ENCODE measurements at places on chromosomes 12 and 14.

GRCh38 chr14:34872822-34873588 lies 2.2 kb downstream of the BAZ1A start:
- DNase-seq, result no peak

GRCh38 chr12:42932936-42933335 lies 343.4 kb upstream of the PRICKLE1 start:
- DNase-seq, result no peak

GRCh38 chr14:22383515-22384166 lies 205.4 kb downstream of the DAD1 start:
- DNase-seq, result no peak

- DNase-seq, result no peak
Observed at GRCh38 chr12:18224745-18225144, 36.6 kb upstream of the PIK3C2G start.

DNA sequence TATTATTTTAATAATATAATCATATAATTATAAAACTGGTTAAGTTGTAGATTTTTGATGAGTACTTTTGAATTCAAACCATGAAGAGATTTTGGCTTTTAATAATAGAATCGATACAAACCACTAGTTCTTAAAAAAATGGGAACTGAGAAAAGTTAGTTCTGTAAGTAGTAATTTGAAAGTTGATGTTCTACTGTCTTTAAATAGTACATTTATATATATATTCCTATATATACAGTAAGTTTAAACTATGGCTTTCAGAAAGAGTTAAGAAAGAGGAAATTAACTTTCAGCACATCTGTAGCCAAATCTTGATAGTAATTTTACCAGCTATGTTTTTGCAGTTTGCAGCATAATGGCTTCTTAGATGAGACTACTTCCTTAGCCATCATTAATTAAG lies 7.8 kb downstream of the LRRK2 start:
- no peak for DNase-seq

DNA sequence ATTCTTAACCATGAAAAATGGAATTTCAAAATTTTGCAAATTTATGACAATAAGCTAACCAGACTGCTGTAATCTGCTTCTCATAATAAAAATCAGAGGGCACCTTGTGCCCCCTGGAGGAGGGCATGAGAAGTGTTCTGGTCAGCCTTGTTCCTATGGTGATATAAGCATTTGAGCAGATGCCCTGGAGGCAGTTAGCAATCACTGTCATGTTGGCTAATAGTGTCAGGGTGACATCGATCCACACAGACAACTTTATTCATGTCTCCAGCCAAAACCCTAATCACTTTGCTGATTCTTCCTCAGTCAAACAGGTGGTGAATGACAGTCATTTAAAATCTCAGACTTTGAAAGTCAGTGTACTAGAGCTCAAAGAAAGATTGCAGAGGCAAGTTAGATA lies 943.0 kb downstream of the GALC start:
- DNase-seq, result no peak

DNA sequence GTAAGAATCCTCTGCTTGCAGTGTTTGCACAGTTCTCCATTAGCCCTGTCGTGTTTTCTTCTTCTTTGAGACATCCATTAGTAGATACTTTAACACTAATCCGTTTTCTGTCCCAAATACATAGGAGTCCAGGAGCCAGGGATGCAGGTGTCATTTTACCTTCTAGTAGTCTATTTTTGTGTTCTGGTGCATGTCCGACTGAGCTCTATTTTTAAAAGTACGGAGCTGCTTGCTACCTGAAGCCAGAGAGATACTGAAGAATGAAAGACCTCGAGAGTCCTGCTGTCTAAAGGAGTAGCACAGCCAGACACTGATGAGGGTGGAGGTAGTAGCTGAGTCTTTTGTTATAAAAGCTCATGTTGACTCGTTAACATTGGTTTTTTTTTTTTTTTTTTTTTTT lies 31.7 kb downstream of the PDE3A start:
- no peak for DNase-seq

- no peak for DNase-seq
Observed at GRCh38 chr14:59200195-59200594, 11.7 kb downstream of the DAAM1 start.

DNA sequence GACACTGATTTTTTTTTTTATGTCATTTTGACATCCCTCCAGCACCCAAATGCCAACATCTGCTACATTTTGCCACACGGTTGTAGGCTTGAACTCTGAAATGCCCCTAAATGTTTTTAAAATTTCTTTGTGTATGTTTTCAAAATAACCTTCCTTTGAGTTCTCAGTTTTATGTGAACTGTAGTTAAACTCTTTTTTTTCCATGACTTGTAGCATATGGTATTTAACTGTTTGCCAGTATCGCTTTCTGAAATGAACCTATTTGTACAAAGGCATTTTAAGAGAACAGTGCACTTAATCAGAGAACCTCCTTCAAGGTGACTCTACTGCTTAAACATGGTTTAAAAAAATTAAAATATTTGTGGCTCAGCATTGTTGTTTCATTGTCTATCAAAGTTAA lies 61.5 kb downstream of the PDE3A start:
- no peak for DNase-seq

DNA sequence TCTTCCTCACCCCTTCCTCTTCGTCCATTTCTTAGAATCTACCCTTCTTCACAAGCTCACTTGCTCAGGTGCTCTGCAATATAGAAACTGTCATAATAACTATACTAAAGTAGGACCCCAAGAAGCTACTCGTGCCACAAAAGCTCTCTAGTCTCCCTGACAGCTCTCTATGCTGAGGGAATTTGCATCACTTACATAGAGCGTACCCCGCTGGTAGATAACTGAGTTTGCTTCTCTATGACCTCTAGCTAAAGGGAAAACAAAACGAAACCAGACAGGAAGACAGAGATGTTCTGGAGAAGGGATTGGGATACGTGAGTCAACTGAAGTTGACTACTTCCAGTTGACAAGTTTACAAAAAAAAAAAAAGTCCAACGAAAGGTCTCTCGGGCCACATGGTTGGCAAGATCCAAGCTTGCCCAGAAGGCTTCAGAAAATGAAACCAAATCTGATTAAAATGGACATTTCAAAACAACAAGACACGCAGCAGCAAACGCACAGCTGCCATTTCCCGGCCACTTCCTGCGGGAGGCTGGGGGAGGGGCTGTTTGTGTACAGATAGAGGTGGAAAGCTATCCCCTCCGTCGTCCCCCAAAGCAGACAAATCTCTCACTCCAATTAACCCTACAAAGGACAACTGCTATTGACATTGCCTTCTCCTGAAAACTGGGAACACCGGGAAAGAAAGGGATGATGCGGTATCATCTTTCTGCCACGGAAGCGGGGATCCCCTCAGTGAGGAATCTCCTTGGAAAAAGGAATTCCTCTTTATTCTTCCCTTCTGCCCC lies 1.3 kb downstream of the BAZ2A start:
- peak; percentile 57 for DNase-seq

GRCh38 chr12:65891987-65892481 lies 67.8 kb downstream of the HMGA2 start:
- DNase-seq, result no peak

- no peak for DNase-seq
Observed at GRCh38 chr12:92740411-92740810, 37.6 kb downstream of the PLEKHG7 start.

DNA sequence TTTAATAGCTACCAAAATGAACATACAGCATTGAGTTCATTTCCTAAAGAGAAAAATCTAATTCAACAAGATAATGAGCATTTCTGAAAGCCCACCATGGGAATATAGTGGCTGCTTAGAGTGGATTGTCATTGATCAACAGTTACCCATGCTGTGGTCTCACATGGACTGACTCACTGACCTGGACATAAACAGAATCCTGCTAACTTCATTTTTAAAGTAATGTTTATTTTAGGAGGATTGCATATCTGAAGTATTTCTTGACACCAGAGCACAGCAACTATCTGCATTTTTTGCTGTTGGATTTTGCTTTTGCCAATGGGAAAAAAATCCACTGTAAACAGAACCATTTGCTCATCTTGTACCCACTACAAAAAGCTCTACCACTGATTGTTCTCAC lies 71.7 kb downstream of the KCNC2 start:
- no peak for DNase-seq

DNA sequence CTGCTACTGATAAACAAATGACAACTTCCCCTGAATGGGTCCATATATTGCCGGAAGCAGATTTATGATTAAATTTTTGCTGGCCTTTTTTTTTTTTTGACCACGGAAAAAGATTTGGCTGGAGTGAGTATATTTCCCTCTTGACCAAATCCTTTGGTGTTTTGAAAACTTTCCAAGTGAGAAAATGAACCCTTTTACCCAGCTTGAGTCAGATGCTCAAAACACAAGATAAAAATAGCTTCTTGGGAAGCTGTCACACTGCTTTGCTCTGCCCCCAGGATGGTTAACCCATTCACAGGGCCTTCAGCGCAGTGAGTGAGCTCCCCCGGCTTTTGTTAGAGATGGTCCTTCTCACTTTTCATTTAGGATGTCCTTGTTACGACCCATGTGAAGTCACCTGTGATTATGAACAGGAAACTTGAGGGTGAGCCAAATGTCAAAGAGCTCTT lies 224.3 kb downstream of the PELI2 start:
- DNase-seq, result no peak

GRCh38 chr14:31228533-31228932 lies 20.9 kb upstream of the HECTD1 start:
- no peak for DNase-seq

GRCh38 chr12:6775185-6776174 lies 3.2 kb downstream of the LAG3 start:
- DNase-seq, result no peak

DNA sequence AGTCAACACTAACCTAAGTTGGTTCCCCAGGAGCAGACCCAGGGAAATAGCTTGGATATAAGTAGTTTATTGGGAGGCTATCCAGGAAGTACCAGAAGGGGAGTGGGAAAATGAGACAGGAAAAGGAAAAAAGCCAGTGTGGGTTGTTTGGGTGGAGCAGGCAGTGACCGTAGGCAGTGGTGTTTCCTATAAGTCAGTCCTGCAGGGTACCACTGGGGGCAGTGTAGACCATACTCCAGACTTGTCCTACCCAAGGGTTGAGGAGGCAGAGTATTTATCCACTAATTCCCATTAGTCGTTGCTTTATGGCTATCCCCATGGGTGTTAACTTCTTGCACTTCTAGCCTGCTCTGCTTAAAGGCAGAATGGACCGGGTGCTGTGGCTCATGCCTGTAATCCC lies 6.4 kb upstream of the CCDC60 start:
- DNase-seq, result no peak

GRCh38 chr12:131673888-131674257 lies 37.0 kb upstream of the SFSWAP start:
- no peak for DNase-seq

DNA sequence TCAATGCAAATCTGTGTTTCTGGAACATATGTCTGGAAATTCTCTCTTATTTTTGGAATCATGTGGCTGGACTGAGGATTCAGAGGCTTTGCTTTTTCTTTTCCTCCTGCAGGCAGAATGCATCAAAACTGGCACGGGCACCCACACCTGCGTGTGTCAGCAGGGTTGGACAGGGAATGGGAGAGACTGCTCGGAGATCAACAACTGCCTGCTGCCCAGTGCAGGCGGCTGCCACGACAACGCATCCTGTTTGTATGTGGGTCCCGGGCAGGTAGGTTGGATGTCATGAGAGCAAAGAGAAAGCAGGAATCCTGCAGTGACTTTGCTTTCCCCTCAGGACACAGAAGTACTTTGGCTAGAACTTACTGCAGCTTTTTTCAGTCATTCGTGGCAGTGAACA lies 90.3 kb downstream of the STAB2 start:
- DNase-seq, result no peak

DNA sequence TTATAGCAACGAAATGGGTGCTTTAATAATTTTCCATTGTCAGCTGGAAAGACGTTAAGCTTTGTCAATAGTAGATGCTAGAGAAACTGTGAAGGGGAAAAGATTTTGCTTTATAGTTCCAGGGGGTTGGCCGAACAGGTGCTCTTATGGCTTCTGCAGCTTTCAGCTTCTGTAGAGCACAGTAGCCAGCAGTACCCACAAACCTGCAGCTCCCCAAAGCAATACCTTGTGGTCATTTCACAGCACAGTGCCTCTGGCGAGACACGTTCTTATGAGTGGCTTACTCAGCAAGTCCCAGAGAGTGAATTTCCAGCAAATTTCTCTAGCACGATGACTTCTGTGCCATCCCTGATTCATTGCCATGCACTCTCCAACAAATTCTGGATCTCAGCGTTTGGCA lies 416.3 kb upstream of the ATP2B1 start:
- DNase-seq, result no peak

DNA sequence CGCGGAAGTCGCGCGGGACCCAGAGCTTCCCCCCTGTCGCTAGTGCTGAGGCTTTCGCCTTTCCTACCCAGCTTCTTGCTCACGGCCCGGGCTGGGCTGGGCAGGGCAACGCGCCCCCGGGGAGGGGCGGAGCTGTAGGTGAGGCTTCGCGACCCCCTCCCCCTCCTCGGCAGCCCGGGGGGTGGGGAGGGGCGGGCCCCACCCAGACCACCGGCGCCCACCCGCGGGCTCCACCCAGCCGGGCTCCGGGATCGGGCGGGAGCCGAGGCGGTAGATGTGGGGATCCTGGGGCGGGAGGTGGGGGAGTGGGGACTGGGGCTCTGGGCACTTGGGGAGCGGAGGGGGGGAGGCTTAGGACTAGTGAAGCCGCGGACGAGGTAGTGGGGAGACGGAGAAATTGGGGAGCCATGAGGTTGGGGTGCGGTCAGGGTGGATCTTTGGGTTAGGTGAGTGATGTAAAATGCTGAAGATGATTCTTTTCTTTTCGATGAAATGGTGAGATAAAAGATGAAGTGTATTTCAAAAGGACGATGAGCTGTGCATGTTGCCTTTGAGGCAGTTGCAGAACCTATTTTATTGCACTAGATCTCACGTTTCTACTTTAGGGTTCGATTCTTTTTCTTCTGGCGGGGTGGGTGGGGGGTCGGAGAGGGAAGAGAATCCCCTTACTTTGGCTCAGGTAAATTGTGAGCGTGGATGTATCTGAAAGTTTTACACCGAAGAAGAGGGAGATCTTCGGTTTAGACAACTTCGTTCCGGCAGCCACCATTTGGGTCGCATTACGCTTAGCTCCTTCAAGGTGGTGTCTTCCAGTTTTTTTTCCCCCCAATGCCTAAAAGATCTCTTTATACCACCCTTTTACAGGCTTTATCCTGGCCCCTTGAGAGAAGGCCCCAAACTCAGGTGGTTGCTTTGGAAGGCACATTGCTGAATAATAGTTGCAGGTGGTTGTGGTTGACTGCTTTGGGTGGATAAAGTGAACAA lies 619 bp downstream of the ERC1 start:
- no peak for DNase-seq

- no peak for DNase-seq
Observed at GRCh38 chr14:37559386-37559785, 35.7 kb downstream of the FOXA1 start.
